ENCODE measurements at places on chromosomes 12 and 14. TPM values are rescaled to one million over a fixed set of nuclear protein-coding genes. Genes with fewer than 3 reads are reported as not detected.

ADAM21 gene
- 0.37 TPM for total RNA-seq

SRRM4 gene
- not detected for total RNA-seq

TAS2R19 gene
- total RNA-seq, result 11.1 TPM

GLI1 gene
- total RNA-seq, result 0.74 TPM

MARK3 gene
- 97.5 TPM for total RNA-seq

RFLNA gene
- 76.1 TPM for total RNA-seq

All from smooth muscle cell of the umbilical artery (primary cell).